H1 (cell line): ENCODE measurements at places on chromosomes 6 and 20. TPM values are rescaled to one million over a fixed set of nuclear protein-coding genes. Genes with fewer than 3 reads are reported as not detected.

The ANGPT4 gene
- total RNA-seq = 0.06 and 0.07 TPM in 2 replicates

The SMIM29 gene
- 7.0 and 7.5 TPM in 2 replicates for total RNA-seq

The SESN1 gene
- 15.0 and 15.6 TPM in 2 replicates for total RNA-seq

The RXRB gene
- 17.8 and 18.1 TPM in 2 replicates for total RNA-seq

DNA sequence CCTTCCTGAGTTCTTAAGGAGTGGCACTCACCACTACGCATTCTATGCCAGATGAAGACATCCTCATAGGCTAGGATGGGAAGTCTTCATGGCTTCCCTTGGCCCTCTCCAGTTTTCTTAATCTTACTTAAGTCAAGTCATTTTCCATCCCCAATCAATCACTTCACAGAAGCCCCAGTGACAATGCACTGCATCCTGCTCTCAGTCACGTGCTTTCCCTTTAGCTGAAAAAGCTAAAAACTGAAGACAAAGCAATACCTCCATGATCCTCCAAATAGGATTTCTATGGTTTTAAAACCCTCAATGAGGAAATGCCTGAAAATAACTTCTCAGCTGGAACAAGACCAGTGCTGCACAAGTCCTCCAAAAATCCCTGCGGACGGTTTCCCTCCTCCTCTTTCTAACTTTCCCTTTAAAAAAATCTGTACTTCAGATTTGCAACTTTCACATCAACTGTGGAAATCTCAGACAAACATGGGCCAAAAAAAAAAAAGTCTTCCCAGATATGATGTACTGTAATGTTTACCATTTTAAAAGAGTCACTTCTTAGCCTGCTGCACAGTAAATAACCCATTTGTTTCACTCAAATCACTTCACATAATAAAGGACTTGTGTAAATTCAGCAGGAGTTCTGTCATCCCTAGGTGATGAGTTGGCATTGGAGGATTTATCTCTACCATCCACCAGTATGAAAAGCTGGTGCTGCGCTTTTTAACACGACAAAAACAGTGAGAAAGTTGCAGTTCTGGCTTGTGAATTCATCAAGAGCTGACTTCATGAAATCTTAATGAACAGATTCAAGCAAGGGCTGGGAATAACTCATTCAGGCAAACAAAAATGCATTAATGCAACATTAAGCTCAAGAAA lies 590.0 kb upstream of the NOX3 start:
- H3K36me3 ChIP-seq = no peaks in the 10 kb centered on the region
- H3K27ac ChIP-seq = no peak overlapping the region
- no peak for DNase-seq

The BPI gene
- total RNA-seq = not detected in 2 replicates
